ENCODE measurements at places on chromosomes 5 and 9.
A peak's percentile ranks its signal among the peaks of the same experiment; 100 is the strongest.

DNA sequence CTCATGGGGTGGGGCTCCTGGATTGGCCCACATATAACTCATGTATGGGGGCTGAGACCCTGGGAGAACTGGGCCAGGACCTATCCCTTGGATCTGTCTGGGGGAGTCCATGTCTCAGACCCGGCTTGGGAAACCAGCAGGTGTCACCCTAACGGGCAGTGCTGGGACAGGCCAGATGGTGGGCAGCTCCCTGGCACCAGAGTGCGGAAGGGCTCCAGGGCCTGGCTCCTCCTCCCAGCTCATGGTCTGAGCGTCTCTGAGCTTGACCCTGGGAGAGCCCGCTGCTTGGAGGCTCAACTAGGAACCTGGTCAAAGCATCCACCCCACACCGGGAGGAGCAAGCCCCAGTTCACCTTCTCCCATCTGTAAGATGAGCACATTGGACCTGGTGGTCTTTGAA is 15.5 kb upstream of the NCS1 start:
- DNase-seq, result no peak

DNA sequence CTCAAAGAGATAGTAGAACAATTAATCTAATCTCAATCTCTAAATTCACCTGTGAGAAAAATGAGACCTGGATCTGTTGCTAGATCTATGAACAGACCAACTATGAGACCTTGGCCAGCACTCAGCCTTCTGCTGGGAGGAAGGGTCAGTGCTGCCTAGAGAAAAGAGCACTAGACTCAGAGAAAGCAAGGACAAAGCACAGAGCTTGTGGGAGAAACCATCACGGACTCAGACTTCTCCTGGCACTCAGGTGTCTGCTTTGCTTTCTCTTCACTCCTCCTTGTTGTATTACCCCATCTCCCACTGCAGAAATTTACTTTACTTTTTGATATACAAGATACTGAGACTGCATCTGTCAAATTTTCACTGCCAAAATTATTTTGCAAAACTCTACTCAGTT is 890.0 kb upstream of the NUDT12 start:
- DNase-seq, result no peak

GRCh38 chr9:131732636-131733289 is 7.1 kb downstream of the RAPGEF1 start:
- no peak for DNase-seq

DNA sequence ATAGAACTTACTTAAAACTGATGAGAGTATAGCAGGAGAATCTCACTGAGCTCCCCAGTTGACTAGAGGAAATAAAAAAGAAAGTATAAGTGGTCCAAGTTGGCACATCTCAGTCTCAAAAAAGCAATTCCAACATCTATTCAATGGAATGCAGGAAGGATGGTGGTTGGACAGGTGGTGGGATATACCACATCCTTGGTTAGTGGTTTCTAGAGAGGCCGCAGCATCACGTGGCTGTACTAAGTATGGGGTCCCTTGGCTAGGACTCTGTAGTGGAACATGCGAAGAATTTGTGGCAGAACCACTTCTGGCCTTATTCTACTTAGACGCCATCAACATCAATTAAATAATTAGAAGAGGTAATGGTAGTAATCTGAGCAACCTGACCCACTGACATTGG is 232.4 kb downstream of the SAXO1 start:
- no peak for DNase-seq

DNA sequence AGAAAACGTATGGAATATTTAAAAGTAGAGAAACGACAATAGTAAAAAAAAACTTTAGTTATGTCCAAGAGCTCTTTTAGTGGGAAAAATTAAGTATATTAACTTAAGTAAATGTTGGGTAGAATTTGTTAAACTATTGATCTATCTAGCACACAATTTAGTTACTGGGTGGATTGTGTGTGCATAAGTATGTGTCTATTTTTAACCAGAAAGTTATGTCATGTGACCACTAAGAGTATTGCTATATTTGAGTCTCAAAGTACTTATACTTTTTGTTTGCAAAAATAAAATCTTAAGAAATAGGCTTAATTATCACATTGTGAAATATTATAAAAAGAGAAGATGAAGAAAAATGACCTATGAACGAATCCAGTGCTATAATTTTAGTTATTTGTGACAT is 56.8 kb downstream of the ADGRV1 start:
- DNase-seq, result no peak

- DNase-seq, result no peak
Observed at GRCh38 chr9:108119530-108120113, 630.1 kb upstream of the KLF4 start.

DNA sequence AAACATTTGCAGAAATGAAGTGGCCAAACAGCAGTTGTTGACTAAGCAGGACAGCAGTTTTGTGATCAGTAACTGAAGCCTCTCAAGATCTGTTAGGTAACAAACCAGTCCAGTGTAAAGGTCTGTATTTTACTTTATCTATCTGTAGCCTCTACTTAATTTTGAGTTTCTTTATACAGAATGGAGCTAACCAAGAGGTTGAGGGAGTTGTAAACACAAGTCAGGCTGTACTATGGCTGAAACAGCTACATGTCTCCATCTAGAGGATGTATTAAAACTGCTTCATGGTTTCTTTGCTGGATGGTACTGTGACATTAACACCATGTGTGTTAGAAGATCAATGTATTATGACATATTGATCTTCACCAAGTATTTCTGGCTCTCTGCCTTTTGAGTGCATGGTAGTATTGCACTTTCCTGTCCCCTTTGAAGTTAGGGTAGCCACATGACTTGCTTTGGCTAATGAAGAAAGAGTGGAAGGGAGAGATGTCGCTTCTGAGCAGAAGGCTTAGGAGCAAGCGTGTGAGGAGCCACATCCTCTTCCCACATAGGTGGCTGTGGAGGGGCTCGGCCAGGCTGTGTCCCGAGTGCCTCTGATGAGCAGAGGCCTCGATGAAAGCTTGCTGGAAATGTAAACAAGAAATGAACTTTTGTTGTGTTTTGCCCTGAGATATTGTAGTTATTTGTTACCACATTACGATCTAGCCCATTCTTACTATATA is 105.6 kb upstream of the PCA3 start:
- DNase-seq, result peak; percentile 48

DNA sequence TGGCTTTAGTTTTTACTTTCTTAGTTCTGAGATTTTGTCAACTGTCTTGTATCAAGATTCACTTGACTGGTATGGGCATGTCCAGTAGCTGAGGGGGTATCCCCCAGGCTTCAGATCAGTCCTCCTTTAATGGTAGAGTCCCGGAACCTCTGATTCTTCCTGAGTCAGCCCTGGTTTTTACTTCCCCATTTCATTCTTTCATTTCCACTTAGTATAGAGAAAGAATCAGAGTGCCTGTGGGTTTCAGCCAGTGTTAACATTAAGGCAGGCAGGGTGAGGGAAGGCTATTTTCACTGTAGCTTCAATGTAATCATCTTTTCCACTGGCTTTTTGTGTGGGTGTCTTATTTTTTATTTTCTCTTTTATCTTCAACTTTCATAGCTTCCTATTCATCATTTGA is 8.3 kb upstream of the COMMD10 start:
- no peak for DNase-seq

GRCh38 chr9:115353681-115354080 is 235.7 kb upstream of the TNC start:
- no peak for DNase-seq

- no peak for DNase-seq
Observed at GRCh38 chr9:137243626-137244485, 2.8 kb downstream of the TUBB4B start.

- no peak for DNase-seq
Observed at GRCh38 chr5:82151662-82152061, 126.5 kb downstream of the RPS23 start.

DNA sequence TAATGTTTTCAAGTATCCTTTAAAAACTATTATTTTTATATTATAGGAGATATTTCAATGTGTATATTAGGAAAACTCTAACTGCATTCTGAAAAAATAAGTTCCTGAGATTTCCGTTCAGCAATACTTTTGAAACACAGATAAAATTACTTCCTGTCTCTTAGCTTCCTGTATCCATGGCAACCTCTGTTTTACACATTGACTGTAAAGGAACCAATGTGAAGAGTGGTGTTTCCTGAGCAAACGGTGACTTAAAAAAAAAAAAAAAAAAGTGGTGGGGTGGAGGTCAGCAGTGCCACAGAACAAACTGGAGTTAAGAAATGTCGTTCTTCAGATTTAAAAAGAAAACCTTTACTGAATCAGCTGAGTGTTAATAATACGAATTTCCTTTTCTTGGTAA is at the start of gene LRRC70:
LRRC70 (plus strand) TSS at position 280 of the 400 bp plus-strand sequence. CDS start 620 bp downstream, outside the sequence.
- DNase-seq, result no peak

- no peak for DNase-seq
Observed at GRCh38 chr5:137022043-137022442, 477.1 kb downstream of the SPOCK1 start.

DNA sequence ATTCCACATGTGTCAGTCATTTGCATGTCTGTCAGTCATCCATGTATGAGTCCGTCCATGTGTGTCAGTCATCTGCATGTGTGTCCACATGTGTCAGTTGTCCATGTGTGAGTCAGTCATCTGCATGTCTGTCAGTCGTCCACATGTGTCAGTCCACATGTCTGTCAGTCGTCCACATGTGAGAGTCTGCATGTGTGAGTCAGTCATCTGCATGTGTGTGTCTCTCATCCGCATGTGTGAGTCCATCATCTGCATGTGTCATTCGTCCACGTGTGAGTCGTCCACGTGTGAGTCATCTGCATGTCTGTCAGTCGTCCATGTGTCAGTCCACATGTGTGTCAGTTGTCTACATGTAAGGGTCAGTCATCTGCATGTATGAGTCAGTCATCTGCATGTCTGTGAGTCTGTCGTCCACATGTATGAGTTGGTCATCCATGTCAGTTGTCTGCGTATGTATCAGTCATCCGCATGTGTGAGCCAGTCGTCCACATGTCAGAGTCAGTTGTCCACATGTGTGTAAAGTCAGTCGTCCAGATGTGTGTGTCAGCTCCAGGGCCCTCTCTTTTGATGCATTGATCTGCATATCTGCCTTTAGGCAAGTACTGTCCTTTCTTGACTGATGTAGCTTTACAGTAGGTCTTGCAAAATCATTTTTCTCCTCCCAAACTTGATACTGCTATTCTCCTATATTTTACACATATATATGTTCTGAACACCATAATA is 72.5 kb upstream of the CACNA1B start:
- DNase-seq, result no peak

GRCh38 chr9:81898851-81899250 is 29.4 kb upstream of the SPATA31D4 start:
- no peak for DNase-seq

DNA sequence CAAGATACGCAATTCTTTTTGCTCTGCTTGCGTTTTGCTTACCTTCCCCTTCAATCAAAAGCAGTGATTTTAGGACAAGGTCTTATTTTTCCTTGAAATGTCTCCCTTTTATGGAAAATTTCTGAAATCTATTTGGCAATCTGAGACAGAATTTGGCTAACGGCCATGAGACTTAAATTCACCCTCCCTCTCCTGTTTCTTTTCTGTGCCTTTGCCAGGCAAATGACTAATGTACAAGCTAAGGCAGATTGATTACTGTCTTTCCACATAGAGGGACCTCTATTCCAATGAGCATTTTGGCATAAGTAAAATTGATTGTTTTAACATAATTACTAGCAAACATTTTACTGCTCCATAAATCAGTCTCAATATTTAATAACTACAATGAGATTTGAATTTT is 31.7 kb downstream of the FAM81B start:
- no peak for DNase-seq

DNA sequence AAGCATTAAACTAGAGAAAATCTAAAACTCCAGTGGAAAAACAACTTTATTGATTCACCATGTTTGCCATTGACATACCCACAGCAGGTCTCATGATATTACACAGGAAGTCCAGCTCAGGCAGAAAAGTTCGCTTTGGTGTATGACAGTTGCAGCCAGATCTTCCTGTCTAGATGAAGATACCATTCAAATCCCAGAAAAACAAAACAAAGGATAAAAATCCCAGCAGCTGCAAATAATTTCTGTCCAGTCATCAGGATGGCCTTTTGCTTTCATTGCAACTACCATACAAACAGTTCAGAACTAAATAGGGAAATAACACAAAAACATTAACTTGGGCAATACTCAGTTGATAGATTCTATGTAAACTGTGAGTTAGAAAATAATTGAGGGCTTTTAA is 136.0 kb upstream of the NREP start:
- DNase-seq, result no peak

DNA sequence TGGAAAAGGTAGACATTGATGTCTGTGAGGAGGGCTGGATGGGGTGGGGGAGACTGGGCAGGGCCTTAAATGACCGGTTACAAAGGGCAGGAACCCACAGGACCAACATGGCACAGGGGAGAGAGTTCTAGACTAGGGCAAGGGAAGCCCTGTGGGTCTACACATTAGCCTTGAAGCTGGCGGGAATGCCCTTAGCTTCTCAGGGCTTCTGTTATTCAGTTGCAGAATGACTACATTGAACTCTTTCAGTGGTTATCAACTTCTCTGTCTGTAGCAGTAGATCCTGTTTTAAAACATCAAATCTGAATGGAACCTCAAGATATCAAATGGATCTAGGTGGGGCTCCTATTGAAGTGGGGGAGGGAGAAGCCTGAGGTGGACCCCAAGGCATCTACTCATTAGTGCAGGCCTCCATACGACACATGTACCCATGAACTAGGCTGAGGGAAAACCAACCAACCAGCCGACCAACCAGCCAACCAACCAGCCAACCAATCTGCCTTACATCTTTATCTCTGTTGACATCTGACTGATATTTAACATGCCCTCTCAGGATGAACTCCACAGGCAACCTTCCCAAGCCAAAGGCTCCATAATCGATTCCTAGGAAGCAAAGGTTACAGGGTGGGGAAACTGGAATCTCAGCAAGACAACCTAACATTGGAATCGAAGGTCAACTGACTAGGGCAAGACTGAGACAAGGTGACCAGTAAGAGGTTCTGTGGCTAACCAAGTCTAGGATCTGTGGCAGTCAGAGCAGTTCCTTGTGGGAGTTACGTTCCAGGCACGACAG is 48.3 kb downstream of the DAP start:
- DNase-seq, result no peak

DNA sequence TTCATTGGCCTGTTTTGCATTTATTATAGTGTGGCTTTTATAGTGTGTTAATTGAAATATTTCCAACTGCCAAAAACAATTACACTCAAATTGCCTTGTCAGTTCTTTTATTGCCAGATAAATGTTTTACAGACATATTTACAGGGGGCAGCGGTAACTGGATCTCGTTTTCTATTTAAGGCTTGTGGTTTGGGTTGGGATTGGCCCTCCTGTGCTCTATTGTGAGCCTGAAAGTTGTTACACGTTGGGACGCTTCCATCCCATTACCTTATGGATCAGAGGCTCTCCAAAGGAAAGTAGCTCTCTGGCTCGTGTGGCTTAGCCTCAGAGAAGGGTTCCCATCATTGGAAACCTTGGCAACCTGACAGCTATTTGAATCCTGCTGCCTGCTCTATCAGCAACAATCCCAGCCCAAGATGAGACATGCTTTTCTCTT is 20.8 kb downstream of the DNAI1 start:
- peak; percentile 68 for DNase-seq

GRCh38 chr5:13591621-13592020 is 352.9 kb downstream of the DNAH5 start:
- DNase-seq, result no peak

DNA sequence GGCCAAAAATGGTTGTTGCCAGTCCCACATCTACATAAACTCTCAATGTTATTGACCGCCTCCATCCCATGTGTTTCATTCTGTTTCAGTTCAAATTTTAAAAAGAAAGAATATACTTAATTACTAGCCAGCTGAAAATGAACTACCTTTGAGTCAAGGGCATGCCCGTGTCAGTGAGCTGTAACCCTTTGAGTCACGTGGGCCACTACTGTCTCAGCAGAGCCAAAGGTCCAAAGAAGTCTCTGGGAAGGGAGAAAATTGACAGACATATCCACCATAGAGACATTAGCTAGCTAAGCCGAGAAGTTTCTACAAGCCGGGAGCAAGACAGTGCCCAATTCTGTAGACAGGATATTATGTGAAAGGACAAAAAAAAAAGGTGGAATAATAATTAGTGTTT is 59.7 kb downstream of the NIM1K start:
- no peak for DNase-seq

Measured in NCI-H526 (cell line).